A549 treated with DMSO at 1 μM for 4 hours (cell line): ENCODE measurements at places on chromosomes 2 and 18. TPM values are rescaled to one million over a fixed set of nuclear protein-coding genes. Genes with fewer than 3 reads are reported as not detected.

The MARCO gene
- 0.05 to 0.12 TPM (median 0.08 TPM) in 4 of 5 replicates, not detected in the other for total RNA-seq

The TSGA10 gene
- total RNA-seq, result 1.5 to 7.1 TPM (median 4.2 TPM) in 5 replicates

The KANSL1L gene
- total RNA-seq, result 0.24 to 0.99 TPM (median 0.56 TPM) in 5 replicates

The PSD4 gene
- total RNA-seq, result 9.1 to 11.2 TPM (median 10.6 TPM) in 5 replicates

The FECH gene
- 36.0 to 46.0 TPM (median 42.5 TPM) in 5 replicates for total RNA-seq

The HJURP gene
- total RNA-seq, result 86.1 to 88.2 TPM (median 87.1 TPM) in 5 replicates

The RFTN2 gene
- total RNA-seq, result not detected in 5 replicates

The FAP gene
- total RNA-seq, result 0.08 to 0.15 TPM (median 0.11 TPM) in 3 of 5 replicates, not detected in the others

The TNS1 gene
- 6.1 to 13.5 TPM (median 9.6 TPM) in 5 replicates for total RNA-seq

The CNOT11 gene
- total RNA-seq, result 40.3 to 46.1 TPM (median 44.2 TPM) in 5 replicates

The PMAIP1 gene
- total RNA-seq, result 11.9 to 16.4 TPM (median 14.1 TPM) in 5 replicates

The SLC30A3 gene
- 3.2 to 4.9 TPM (median 3.7 TPM) in 5 replicates for total RNA-seq

The RAB6D gene
- 0.02 TPM in 1 of 5 replicates, not detected in the others for total RNA-seq

The SAG gene
- total RNA-seq, result not detected in 5 replicates

The GLI2 gene
- 21.5 to 30.4 TPM (median 26.2 TPM) in 5 replicates for total RNA-seq
